Effector CD8-positive, alpha-beta T cell (primary cell): ENCODE measurements at places on chromosomes 3 and 15.
A peak's percentile ranks its signal among the peaks of the same experiment; 100 is the strongest.

DNA sequence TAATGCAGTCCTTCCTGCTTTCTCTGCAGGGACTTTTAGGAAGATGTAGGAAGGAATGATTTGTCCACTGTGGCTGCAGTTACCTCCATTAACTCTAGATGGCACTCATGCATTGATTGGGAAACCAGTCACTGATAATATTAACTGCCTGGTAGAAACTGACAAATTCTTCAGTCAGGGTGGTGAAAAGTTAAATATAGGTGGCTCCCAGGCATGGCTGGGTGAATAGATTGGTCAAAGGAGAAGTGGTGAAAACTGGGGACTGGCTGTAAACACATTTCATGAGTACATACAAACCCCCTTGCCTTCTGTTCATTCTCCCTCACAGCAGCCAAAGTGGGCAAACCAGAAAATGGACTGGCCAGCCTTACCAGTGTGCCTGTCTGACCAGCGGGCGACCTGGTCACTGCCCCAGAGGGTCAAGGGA, 333.4 kb downstream of the THSD4 start:
- no peak for DNase-seq

DNA sequence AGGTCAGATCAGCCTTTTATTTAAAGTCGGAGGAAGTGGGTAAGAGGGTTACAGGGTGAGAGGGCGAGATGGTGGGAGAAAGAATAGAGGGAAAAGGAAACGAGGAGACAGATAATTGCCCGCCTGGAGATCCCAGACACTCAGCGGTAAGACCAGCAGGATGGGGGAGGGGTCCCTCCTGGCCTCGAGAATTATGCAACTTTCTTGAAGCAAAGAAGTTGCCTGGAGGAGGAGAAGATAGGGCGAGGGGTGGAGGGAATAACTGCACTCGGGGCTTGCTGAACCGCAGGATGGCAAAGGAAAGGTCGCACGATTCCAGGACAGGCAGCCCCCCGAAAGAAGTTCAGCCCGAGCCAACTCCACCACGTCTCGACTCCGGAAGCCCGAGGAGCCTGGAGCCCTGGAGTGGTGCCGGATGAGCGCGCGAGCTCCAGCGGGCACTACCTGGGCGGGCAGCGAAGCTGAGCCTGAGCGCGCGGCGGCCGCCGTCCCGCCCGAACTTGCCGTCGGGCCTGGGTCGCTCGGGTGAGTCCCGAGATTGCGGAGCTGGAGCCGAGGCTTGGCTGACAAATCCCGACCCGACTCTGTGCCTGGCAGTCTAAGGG, 402 bp downstream of the WWTR1 start:
- no peak for DNase-seq

- no peak for DNase-seq
These were observed 37.3 kb upstream of the MGA start for GRCh38 chr15:41622901-41623300.

DNA sequence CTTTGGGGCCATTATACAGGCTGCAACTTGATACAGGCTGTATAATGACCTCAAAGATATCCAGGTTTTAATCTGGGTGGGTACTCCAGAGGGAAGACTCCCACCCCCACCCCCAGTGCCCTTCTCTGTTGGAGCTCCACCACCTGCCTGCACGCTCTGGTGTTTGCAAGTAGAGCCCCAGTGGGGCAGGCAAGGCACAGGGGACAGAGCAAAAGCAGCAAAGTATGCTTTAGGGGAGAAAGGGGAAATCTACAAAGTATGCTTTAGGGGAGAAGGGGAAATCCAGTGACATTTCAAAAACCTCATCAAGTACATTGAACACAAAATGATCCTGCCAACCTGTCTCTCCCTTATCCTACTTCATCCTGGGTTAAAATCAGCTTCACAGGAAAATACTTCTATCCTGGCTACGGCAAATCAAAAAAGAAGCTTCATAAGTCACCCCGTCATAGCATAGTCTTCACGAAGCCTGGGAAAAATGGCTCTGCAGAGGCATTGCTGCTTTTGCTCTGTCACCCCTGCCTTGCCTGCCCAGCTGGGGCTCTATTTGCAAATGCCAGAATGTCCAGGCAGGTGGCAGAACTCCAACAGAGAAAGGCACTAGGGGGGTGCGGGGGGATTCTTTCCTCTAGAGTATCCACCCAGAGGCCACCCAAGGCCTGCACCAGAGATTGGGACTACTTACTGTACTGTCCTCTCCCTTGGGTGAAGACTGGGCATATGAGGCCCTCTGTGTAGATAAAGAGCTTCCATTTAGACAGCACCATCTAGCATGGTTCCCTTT, 60.9 kb upstream of the ATP11B start:
- DNase-seq: no peak

- DNase-seq: no peak
These were observed 3.3 kb downstream of the RHCG start for GRCh38 chr15:89492934-89493631.

- no peak for DNase-seq
These were observed 23.5 kb downstream of the TPRG1 start for GRCh38 chr3:189195302-189195701.

DNA sequence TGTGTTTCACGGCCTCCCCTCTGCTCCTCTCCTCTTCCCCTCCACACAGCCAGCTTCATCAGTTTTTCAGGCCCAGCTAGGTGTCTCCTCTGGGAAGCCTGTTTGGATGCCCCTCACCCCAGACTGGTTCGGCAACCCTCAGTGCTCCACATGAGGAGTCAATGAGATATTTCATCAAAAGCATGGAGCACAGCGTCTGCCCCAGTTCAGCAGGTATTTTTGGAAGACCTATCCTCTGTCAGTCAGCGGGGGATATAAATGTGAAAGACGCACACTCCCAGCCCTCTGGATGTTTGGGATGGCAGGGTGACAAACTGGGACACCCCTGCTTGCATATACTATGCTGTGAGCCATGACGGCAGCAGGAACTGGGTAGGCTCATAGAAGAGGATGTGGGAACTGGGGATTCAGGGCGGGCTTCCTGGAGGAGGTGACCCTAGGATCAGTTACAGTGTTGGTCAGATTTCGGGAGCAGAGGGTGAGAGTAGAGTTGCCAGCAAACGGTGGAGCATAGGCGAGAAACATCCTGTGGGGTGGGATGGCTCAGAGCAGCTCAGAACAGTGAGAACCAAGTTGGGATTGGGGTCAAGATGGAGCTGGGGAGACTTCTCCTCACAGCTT, 42.9 kb downstream of the PXYLP1 start:
- no peak for DNase-seq

- peak; percentile 37 for DNase-seq
These were observed 581 bp downstream of the IP6K1 start for GRCh38 chr3:49785565-49786356.

DNA sequence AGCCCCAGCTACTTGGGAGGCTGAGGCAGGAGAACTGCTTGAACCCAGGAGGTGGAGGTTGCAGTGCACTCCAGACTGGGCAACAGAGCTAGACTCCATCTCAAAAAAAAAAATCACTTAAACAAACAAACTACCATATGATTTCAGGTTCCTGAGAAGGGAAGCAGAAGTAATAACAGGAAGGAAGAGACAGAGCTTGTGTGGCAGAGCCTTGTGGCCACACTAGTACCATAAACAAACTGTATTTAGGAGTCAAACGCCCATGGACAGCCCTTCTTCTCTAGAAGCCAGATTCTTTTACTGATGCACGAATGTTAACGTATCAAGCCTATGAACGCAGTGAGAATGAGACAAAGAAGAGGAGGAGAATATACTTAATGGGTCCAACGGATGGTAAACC, 12.0 kb downstream of the MTMR10 start:
- DNase-seq: no peak

DNA sequence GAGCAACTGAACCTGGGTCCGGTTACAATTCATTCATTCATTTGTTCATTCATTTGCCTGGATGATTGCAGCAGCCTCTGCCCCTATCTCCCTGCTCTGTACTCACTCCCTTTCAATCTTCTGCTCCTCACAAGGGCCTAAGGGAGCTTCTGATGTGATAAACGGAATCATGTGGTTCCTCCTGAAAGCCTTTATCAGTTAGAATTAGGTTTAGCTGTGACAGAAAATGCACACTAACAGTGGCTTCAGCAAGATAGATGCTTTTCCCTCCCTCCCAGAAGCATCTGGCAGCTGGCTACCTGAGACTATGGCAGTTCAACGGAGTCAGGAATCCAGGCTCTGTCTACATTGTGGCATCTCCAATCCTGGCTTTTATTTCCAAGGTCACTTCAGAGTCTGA, 196.0 kb downstream of the ADAMTS9 start:
- DNase-seq: no peak

DNA sequence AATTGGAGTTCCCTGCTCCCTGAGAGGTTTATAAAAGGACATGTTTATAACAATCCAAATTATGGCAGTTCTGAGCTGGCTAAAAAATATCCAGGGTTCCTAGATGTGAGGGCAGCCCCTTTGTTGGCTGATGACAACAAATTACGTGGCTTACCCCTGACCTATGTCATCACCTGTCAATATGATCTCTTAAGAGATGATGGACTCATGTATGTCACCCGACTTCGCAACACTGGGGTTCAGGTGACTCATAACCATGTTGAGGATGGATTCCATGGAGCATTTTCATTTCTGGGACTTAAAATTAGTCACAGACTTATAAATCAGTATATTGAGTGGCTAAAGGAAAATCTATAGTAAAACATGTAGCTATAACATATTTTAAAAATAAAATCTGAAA, 13.9 kb downstream of the AADAC start:
- no peak for DNase-seq

- DNase-seq: no peak
These were observed 30.7 kb upstream of the ANPEP start for GRCh38 chr15:89845305-89845893.

DNA sequence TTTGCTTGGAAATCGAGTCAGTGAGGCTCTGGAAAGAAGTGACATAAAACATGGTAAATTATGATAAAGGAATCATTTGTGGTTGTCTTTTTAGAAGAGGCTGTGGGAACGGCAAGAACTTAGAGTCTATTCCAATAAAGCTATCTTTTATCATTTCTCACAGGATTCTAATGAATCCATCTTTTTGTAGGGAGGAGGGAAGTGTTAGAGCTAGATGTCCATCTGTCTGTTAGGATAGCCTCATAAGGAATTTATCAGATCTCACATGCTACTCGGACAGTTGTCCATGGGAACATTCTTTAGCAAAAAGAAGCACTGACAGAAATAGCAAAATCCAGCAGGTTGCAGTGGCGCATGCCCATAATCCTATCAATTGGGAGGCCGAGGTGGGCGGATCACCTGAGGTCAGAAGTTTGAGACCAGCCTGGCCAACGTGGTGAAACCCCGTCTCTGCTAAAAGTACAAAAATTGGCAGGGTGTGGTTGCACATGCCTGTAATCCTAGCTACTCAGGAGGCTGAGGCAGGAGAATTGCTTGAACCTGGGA, 37.0 kb downstream of the STARD9 start:
- DNase-seq: no peak

- DNase-seq: no peak
These were observed 134.0 kb upstream of the IL12A start for GRCh38 chr3:159854500-159855124.

DNA sequence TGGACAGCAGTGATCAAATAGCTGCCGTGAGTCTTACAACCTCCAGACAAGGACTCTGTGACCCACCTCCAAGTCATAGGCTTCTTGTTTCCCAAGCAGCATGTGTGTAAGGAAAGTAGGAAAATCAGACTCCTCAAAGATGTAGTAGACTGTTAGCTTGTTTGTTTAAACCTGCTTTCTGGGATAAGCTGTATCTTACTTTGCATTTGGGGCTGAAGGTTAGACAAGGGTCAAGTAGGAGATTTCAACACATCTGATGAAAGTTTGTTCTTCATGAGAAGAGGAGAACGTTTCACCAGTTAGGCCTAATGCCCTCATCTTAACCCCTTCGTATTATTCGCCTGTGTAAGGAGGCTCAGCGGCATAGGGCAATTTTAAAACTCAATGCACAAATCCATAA, 756.4 kb upstream of the NR2F2 start:
- DNase-seq: no peak

DNA sequence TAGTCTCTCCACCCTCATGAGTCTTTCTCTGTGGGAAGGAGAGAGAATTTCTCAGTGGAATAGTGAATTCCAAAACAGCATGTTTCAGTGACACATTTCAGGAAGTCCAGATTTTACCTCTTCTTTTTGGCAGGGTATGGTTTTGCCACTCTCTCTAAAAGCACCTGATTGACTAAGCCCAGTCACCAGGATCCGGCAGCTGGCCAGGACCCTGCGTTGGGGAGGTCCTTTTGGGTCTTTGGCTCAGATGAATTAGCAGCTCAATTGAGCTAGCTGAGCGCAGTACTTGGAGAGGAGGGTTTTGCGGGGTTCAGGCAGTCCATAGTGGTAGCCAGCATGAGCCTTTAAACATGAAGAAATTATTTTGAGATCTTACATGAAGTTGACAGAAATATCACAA, 548.2 kb downstream of the PDCD6IP start:
- DNase-seq: no peak

DNA sequence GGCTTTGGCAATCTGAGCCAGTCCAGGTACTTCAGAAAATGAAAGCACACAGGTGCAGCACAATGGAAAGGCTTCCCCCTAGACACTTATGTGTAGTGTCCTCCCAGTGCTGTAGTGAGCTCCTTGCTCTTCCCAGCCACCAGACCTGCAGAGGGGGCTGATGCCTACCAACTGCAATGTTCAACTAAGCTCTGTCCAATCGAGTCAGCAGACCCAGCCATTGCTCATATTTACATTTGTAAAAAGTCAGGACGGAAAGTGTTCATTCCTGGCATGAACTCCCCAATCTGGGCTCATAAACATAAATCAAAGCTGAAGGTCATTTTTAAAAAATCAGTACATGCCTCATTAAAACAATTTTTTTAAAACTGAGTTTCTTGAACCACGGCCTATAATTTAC, 73.0 kb downstream of the FOXP1 start:
- DNase-seq: no peak

GRCh38 chr3:148815316-148816110, 12.1 kb upstream of the CPB1 start:
- no peak for DNase-seq

- no peak for DNase-seq
These were observed 22.4 kb downstream of the LZTFL1 start for GRCh38 chr3:45819543-45819942.

- no peak for DNase-seq
These were observed 94.3 kb downstream of the AQP9 start for GRCh38 chr15:58232281-58233065.

- DNase-seq: no peak
These were observed 14.3 kb downstream of the TM2D3 start for GRCh38 chr15:101637919-101638318.

DNA sequence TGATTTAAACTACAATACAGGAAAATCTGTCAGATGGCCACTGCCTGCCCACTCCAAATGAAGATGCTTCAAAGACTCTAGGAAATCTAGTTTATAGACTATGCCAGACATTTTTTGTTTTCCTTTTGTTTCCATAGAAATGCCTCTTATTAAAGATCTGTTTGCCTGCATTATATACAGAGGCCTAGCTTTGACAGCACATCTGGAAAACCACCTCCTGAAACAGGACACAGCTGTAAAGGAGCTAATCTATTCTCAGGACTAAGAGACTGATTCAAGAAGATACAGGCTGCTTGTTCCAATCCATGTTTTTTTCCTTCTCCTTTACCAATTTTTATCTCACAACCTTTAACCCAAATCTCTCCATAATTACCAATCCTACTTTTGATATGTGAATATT, 75.3 kb upstream of the STRIT1 start:
- no peak for DNase-seq

GRCh38 chr3:196688349-196688748, 23.7 kb downstream of the CEP19 start:
- no peak for DNase-seq
